ENCODE measurements at places on chromosomes 12 and 14. TPM values are rescaled to one million over a fixed set of nuclear protein-coding genes. Genes with fewer than 3 reads are reported as not detected.

OVCH1 gene
- total RNA-seq: not detected

TAS2R9 gene
- total RNA-seq: not detected

- no peak for DNase-seq
Measured at GRCh38 chr14:102819176-102819628, 42.0 kb downstream of the TRAF3 start.

DNA sequence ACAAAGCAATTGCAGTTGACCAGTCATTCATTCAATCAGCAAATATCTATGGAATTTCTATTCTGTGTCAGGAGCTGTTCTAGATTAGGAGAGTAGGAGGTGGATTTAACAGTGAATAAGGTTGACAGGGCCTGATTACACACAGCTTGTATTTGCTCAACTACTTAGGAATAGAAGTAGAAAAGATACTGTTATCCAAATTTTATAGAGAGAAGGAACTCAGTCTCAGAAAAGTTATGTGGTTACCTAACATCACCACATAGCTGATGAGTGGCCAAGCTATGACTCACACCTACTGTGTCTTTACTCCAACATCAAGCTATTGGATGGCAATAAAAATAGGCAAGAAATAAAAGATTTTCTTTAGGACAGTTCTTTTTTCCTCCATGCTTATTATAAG lies 374.8 kb downstream of the RMST start:
- DNase-seq: no peak

GRCh38 chr12:113591480-113591974 lies 119.9 kb upstream of the LHX5 start:
- DNase-seq: no peak

DNA sequence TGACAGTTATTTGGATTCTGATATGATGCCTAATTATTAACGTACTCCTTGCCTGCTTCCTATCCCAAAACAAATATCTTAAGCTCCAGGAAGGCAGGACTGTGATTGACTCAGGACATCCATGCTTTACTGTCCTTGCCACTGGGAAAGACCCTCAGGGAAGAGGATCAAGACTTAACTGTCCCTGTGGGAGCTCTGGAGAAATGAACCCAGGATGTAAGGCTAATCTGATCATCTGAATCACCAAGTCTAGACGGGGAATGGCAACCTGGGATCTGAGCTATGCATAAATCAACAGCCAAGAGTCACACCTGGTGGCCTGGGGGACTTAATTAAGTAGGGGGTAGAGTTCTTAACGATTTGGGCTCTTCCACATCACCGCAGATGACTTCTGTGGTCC lies 153.2 kb upstream of the BCL2L14 start:
- DNase-seq: no peak

GLIPR1L1 gene
- total RNA-seq: not detected

RASAL1 gene
- total RNA-seq: 0.25 TPM

PTPRR gene
- not detected for total RNA-seq

TAS2R13 gene
- total RNA-seq: 0.35 TPM

CCDC177 gene
- total RNA-seq: 0.08 TPM

DNA sequence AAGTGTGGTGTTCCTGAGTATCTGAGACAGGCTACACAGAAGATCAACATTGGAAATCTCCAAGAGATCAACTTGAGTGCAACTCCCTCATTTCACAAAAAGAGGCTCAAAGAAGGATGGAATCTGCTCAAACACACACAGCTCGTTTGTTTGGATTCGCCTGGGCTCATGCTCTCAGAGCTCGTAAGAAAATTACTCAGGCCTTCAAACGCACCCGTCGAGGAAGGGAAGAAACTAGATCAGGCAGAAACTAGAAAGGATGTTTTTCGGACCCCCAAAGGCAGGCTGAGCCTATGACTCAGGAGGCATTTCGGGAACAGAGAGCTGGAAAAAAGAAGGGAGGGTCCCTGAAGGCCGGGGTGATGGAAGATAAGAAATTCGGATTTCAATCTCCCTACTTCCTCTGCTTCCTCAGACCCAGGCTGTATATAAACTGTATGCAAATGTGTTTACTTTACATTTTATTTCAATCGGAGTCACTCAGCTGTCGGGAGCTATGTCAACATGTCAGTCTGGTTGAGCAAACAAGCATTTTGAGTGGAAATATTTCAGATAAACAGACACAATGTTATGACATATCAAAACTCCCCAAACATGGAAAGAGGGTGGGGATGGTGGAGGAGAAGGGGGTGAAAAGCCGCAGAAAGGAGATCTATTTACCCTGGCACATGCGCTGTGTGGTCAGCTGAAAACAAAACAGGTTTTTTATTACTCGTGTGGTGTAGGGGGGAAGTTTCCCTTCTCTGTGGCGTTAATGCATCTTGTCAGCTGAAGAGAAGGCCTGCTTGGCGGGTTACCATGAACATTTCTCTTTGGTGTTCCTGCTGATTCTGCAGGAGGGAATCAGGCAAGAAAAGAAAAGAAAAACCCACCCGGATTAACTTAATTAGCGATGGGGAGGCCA lies 129.1 kb upstream of the TBX3 start:
- no peak for DNase-seq

- no peak for DNase-seq
Measured at GRCh38 chr12:52442600-52443061, 8.5 kb upstream of the KRT75 start.

GRCh38 chr12:1488908-1489381 lies 105.4 kb downstream of the FBXL14 start:
- no peak for DNase-seq

DNA sequence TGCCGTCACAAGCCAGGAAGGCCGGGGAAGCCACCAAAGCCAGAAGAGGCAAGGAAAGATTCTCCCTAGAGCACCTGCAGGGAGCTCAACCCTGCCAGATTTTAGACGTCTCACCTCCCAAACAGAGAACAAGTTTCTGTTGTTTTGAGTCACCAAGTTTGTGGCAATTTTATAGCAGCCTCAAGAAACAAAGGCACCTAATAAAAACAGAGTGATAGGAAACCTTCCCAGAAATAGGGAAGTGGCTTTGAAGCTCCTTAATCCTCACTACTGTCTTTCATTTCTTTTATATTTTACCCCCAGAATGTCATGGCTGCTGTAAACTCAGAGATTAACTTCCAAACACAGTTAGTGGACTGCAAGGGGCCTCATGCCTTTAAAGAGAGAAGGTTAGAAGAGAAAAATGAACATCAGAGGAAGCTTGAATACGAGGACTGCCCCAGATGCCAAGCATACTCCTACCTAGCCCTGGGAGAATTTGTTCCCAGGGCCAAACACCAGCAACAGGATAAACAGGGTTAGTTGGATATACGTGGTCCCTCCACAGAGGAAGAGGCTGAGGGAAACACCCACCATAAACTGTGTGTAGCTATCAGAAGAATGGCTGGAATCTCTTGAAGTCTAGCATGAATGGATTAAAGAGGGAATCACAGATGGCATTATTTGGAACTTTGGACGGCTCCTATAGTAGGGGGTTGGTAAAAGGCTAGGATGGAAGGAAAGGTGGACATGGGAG lies 148.3 kb downstream of the KCNA5 start:
- DNase-seq: no peak

DNA sequence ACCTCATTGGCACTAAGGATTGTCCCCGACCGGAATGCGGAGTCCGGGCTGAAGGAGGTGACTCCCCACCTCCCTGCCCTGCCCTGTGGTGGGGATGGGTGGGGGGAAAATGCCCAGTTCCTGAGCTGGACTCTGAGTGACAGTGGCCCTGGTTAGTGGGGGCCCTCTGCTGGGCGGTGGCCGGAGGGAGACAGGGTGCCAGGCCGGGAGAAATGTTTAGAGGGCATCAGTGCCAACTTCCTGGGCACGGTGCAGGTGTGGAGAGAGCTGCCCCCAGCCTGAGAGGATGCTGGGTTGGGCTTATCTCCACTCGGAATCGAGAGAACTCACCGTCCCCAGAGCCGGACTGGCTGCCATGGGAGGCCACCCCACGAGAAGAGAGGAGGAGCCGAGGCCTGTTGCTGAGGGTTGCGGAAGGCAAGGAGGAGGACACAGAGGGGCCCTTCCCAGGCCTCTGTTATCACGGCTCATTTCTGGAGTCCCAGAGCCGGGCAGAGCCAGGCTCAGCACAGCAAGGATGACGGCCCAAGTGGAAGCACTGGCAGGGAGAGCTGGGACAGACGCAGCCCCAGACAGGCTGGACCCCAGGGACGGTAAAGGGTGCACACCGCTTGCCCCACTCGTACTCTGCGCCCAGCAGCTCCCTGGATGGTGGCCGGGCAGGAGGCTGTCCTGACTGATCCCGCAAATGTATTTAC lies 156.7 kb downstream of the KIF26A start:
- peak; percentile 40 for DNase-seq

KRT7 gene
- 18.8 TPM for total RNA-seq

RERG gene
- 1.5 TPM for total RNA-seq

DNA sequence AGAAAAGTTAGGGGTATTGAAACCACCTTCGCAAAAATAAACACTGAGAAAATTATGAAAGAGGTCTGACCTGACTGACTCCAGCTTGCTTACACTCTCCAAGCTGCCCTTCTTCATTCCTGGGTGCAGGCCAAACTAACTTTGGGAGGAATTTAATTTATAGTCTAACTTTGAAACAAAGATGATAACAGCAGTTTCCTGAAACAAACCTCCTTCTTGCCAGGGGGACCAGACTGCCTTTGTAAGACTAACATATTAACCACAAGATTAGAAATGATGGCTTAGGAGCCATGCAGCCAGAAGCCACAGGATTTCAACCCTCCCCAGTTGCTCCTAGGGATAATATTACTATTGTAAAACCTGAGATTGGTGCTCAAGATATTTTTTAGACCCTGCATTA lies 13.8 kb upstream of the EEA1 start:
- DNase-seq: no peak

DNA sequence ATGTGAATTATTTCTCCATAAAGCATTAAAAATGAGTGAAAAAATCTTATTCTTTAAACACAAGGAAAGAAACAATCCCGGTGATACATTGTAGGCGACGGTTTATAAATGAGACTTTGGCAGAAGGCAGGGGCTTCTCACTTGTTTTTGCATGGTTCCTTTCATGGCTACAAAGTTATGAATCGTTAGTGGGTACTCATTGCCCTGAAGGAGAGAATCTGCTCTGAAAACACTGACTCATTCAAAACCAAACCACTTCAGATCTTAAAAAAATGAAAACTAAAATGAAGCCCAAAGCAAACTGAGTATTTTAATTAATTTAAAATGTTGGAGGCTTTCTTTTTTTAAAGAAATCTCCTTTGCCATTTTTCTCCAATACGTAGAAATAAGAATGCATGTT lies 41.4 kb upstream of the AMIGO2 start:
- no peak for DNase-seq

DNA sequence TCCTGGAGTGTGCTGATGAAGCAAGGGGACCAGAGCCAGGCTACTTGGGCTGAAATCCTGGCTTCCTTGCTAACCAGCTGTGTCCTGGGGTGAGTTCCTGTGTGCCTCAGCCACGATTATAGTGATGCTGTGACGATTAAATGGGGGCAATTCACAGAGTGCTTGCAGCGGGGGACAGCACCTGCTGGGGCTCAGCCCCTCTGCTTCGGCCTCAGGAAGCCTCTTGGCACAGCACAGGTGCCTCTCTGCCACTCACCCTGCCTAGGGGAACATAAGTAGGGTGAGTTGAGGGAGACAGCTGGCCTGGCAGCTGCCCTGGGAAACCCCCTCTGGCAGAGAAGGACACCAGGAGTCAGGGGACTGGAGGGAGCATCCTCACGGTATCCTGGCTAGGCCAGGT lies 9.4 kb downstream of the KRT80 start:
- DNase-seq: no peak

ZFHX2 gene
- total RNA-seq: 0.81 TPM

CEP128 gene
- 1.7 TPM for total RNA-seq

Measured in left lobe of liver (tissue), 2 donors.